ENCODE measurements at places on chromosomes 12 and 14. TPM values are rescaled to one million over a fixed set of nuclear protein-coding genes. Genes with fewer than 3 reads are reported as not detected.

Gene EXOC3L4
- total RNA-seq, result 0.39 TPM

Gene TESPA1
- not detected for total RNA-seq

Gene MEG3
- total RNA-seq, result 396 TPM

Gene GCN1
- total RNA-seq, result 152 TPM

Gene CLEC2B
- total RNA-seq, result 4.8 TPM

Gene FLVCR2
- total RNA-seq, result 0.69 TPM

Gene SLCO1A2
- not detected for total RNA-seq

Gene SLC6A13
- total RNA-seq, result 0.30 TPM

Gene ASB2
- total RNA-seq, result 0.52 TPM

Gene KCNJ8
- total RNA-seq, result 9.1 TPM

Gene TMEM132D
- total RNA-seq, result not detected

Gene RASSF9
- total RNA-seq, result 3.9 TPM

Gene NANOG
- not detected for total RNA-seq

Gene RFX4
- not detected for total RNA-seq

Gene CYP27B1
- total RNA-seq, result 0.20 TPM

Gene DHRS1
- total RNA-seq, result 29.0 TPM

Gene SIX6
- not detected for total RNA-seq

Gene TFCP2
- 15.3 TPM for total RNA-seq

Gene LHX5
- total RNA-seq, result not detected

Gene SDR9C7
- not detected for total RNA-seq

Gene GPD1
- total RNA-seq, result 0.20 TPM

Gene ETFBKMT
- total RNA-seq, result 3.3 TPM

Gene GLS2
- total RNA-seq, result 0.13 TPM

Gene JKAMP
- 103 TPM for total RNA-seq

Gene SLC5A8
- not detected for total RNA-seq

Gene C1S
- total RNA-seq, result 339 TPM

Gene LAG3
- total RNA-seq, result not detected

Gene OAS1
- 1.2 TPM for total RNA-seq

Gene LRP1-AS
- total RNA-seq, result not detected

Gene KRT5
- 0.52 TPM for total RNA-seq

Gene SRRM4
- total RNA-seq, result not detected

Gene AQP5
- total RNA-seq, result 0.52 TPM

Gene MMP14
- total RNA-seq, result 445 TPM

Gene LTB4R
- total RNA-seq, result 2.7 TPM

Gene SSPN
- total RNA-seq, result 30.8 TPM

Gene TMEM52B
- not detected for total RNA-seq

Gene PLEKHG3
- total RNA-seq, result 13.5 TPM

Gene CSRP2
- total RNA-seq, result 19.0 TPM

Gene SLC17A8
- not detected for total RNA-seq

Gene FAM181A
- total RNA-seq, result not detected

Gene NEUROD4
- not detected for total RNA-seq

Gene MYF5
- total RNA-seq, result not detected

Gene MSI1
- total RNA-seq, result 0.20 TPM

Gene MUCL1
- total RNA-seq, result not detected

Gene LGMN
- total RNA-seq, result 104 TPM

Gene KRT7
- 15.0 TPM for total RNA-seq

Gene PLEK2
- 3.6 TPM for total RNA-seq

Gene PAPLN
- 3.2 TPM for total RNA-seq

Gene CPM
- 3.7 TPM for total RNA-seq

Gene FGF6
- not detected for total RNA-seq

Gene BEST3
- not detected for total RNA-seq

Gene CLEC1B
- not detected for total RNA-seq

Gene SLC25A21
- total RNA-seq, result 0.39 TPM

Gene BIN2
- total RNA-seq, result not detected

Gene BCL2L14
- total RNA-seq, result not detected

Gene NUAK1
- total RNA-seq, result 31.4 TPM

Gene PIWIL1
- not detected for total RNA-seq

Gene RAB15
- total RNA-seq, result 5.2 TPM

Data from smooth muscle cell of the pulmonary artery (primary cell).